ENCODE measurements at places on chromosomes 7 and 10.

DNA sequence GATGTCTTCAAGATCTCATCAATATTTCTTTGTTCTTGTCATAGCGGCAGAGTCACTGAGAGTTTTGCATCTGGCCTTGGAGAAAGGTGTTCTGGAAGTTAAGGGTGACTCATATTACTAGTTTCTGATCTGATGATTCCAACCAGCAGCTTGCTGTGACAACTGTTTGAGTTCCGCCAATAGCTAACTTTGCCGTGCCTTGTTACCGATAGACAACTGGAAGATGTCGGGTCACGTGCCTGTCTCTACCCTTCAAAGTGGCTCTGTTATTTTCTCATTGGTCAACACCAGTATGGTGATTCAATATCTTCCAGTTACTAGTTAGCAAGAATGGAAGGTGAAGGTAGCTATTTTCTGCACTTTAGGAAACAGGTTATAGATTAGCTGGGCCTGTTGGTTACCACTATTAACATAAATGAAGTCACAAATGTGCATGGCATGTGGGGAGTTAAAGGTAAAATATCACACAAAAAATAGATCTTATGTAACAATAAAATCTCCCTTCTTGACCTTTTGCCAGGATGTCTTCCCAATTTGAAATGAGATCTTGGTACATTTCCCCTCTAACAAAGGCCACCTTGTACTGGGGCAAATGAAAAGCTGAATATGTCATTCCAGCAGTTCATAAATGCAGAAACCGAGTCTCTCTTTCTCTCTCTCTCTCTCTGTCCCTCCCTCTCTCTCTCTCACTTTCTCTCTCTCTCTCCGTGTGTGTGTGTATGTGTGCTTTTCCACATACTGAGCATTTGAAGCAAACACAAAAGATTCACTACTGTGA lies 2.6 kb upstream of the MGAM2 start:
- no peak for DNase-seq

DNA sequence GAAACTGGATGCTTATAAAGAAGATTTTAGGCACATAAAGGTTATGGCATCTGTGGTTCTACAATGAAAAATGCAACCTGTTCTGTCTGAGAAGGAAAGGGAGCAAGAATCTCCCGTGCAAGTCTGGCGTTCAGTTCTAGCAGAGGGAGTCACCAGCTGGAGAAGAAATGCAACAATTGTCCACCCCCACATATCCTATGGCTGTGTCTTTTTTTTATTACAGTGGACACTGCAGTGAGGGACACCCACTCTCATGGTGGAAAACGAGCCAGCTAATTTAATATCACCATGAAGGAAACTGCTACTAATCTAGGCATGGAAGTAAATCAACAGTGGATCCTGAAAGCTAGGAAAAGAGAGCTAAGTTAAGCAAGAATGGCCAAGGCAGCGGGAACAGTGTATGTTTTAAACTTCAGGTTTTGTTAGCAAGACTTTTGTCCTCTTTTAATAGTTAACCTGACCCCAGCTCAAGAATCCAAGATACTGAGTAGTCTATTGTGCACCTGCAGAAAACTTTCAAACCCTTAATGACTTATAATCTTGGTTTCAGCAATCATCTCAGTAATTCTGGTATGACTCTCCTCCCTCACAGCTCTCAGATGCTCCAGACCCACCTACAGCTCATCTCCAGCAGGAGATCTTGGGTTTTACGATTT lies 149.3 kb downstream of the FGFR2 start:
- no peak for DNase-seq

- DNase-seq, result no peak
Measured at GRCh38 chr7:21572331-21573313, 29.8 kb downstream of the DNAH11 start.

DNA sequence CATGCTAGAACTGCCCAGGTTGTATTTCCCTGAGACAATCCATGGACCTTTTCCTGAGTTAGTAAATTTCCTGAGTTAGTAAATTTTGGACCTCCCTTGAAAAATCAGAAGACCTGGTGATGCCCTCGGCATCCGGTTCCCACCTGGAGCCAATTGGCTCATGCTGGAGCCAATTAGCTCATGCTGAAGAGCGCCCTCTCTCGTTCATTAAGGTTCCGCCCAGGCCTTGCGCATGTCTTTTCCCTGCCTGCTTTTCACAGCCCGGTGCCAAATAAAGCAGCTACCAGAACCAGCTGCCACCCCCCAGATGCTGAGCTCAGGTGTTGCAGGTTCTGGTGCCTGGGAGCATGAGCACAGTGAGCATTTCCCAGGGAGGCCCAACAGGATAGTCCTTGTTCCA lies 96.2 kb downstream of the APBB1IP start:
- DNase-seq, result no peak

DNA sequence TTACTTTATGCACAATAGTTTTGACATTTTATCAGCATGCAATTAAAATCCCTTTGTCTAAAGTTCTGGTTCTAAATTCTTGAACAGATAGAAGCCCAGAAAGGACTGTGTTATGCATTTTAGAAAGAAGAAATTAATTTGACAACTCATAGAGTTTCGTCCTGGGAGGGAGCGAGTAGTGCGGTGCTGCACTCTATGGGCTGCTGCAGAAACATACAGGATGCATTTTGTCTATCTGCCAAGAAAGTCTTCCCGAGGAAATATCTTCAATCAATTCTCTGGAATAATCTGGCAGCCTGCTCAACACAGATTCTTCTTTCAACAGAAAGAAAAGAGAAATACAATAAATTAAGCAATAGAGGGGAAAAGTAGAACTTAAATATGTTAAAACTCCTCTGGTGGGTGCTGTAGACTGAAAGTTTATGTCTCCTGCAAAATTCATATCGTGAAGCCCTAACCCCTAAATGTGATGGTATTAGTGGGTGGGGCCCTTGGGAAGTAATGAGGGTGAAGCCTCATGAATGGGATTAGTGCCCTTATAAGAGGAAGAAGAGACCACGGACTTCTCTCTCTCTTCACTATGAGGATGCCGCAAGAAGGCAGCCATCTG lies 39.0 kb upstream of the IFRD1 start:
- DNase-seq, result peak; percentile 61

DNA sequence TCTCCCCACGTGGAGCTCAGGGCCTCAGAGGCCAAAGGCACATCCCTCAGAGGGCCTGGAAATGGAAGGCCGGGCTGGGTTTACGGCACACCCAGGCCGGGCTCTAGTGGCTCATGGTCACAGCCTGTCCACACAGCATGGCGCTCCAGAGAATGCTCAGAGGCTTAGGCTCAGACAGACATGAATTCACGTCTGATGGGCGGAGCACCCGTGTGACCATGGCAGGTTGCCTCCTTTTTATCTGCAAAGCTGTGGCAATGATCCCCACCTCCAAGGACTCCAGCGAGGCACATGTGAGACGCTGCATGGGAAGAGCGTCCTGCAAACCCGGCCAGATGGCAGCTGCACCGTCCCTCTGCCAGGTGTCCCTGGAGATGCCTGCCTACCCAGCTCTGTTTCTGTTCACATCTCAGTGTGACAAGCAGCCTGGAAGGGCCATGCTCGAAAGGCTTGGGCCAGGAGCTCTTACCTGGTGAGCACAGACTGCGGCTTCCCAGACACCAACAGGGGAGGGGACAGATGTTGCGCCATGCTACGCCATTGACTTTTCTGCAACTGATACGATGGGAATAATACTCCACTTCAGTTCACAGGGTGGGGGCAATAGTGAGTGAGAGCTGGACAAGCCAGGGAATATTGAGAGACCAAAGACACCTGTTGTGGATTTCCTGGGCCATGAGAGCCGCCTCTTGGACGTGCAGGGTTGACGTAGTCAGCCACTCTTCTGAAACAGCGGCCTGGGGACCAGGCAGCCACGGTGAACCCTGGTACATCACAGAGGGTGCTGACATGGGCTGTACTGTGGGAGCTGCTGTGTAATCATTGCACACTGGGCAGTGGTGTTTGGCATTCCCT lies 34.4 kb upstream of the FAM20C start:
- no peak for DNase-seq

GRCh38 chr10:124619195-124619594 lies 125.0 kb downstream of the FAM53B start:
- no peak for DNase-seq

GRCh38 chr7:29619848-29620555 lies 56.4 kb downstream of the PRR15 start:
- DNase-seq, result no peak

DNA sequence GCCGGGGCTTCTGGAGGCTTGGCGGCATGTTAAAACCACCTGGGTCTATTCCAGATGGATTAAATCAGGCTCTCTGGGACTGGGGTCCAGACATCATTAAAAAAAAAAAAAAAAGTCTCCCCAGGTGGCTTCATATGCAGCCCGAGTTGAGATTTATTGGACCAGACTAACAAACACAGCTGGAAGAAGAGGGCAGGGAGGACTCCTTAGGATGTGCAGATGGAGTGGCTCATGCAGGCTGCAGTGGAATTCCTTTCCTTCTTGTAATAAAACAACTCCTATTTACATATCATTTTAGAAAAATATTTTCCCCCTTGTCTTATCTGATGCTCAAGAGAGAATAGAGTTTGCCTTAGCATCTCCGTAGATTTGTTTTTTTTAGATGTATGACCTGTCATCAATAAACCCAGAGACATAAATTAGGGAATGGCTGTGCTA lies 238.1 kb downstream of the CAMK1D start:
- peak; percentile 30 for DNase-seq

DNA sequence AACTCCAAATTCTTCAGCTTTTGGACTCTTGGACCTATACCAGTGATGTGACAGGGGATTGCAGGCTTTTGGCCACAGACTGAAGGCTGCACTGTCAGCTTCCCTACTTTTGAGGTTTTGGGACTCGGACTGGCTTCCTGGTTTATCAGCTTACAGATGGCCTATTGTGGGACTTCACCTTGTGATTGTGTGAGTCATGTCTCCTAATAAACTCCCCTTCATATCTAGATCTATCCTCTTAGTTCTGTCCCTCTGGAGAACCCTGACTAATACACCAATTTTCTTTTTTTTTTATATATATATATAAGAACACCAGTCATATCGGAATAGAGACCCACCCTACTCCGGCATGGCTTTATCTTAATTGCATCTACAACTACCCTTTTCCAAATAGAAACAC lies 166.8 kb downstream of the ETV1 start:
- DNase-seq, result no peak

DNA sequence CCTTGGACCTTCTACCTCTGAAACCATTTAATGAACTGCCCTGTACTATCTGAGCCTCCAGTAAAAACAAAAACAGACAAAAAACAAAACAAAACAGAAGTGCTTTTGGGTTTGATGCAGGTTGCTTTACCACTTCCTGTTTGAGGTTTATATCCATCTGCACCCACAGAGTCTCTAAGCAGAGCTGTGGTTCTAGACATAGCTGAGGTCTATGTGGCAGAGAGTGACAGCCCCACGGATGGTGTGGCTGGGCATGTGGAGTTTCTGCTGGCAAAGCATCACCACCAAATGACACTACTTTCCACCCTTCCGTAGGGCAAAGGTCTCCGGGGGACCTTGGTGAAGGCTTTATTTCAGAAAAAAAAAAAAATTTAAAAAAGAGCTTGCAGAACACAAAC lies 754.2 kb downstream of the GRID1 start:
- no peak for DNase-seq

DNA sequence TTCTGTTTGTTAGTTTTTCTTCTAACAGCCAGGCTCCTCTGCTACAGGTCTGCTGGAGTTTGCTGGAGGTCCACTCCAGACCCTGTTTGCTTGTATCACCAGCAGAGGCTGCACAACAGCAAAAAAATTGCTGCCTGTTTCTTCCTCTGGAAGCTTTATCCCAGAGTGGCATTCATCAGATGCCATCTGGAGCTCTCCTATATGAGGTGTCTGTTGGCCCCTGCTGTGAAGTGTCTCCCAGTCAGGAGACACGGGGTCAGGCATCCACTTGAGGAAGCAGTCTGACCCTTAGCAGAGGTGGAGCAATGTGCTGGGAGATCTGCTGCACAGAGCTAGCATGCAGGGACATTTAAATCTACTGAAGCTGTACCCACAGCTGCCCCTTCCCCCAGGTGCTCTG lies 26.7 kb upstream of the CROT start:
- DNase-seq, result no peak

DNA sequence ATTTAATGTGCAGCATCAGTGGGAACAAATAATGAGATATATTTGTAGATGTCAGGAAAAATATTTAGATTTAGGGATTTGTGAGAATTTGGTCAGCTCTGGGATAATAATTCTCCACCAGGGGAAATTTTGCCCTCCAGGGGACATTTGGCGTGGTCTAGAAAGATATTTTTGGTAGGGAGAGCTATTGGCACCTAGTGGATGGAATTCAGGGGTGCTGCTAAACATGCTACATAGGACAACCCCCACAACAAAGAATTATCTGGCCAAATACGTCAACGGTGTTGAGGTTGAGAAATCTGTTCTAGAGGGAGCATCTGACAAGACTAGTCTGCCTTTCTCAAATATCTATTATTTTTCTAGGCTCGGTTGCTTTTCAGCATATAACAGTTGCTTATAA lies 2.1 kb downstream of the ADK start:
- DNase-seq, result peak; percentile 14

GRCh38 chr7:47539398-47540052 lies 42.4 kb downstream of the TNS3 start:
- DNase-seq, result no peak

DNA sequence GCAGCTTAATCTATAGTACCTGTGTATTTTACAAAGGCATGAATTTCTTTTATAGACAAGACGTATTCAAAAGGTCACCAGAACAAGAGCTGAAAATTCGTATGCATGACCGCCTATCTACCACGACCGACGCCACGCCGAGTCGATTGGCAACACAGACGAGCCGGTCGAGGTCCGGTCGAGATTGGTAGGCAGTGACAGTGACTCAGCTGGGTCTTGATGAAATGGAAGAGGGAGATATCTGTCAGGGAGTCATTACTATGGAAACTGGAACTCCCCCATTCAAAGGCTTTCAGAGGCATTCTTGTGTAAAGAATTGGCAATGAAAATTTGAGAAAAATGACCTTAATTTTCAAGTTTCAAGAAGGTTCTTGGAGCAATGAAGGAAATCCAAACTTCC lies 2.1 kb downstream of the ATP5MK start:
- DNase-seq, result no peak

GRCh38 chr7:96306385-96307125 lies 15.3 kb downstream of the SLC25A13 start:
- no peak for DNase-seq

GRCh38 chr10:1708746-1709145 lies 28.6 kb downstream of the ADARB2 start:
- DNase-seq, result no peak

DNA sequence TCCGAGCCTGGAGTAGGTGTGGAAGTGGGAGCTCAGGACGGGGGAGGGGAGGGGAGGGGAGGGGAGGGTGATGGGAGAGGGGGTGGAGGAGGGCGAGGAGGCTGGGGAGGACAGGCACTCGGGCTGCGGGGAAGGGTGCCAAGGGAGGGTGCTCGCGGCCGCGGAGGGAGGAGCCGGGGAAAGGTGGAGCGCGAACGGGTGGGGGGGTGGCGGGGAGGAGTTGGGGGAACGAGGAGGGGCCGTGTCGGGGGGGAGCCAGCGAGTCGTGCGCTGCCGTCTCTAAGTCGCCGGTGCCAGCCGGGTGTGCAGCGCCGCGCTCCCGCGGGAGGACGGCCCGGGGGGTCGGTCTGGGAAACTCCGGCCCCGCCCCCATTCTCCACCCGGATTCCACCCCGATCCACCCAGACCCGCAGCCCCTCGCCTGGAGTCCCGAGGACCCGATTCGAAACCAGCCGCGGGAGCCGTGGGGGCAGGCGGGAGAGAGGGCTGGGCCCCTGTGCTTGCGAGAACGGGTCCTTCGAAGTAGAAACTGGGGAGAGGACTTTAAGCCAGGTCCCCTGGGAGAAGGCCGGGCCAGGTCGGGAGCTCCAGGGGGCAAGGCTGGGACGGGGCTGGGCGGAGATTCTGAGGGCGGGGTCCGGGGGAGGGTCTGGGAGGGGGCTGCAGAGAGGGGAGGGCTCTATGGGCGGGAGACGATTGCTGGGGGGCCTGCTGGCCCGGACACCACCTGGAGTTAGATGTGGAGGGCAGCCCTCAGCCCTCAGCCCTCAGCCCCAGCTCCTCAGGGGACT lies at the start of gene ZNF467:
Gene ZNF467, minus strand, starts transcription at position 143 of the 791 bp plus-strand sequence. CDS start 2,556 bp downstream, outside the sequence.
- DNase-seq, result no peak

Data from AG20443 (cell line).